ENCODE measurements at places on chromosomes 12 and 14.

GRCh38 chr14:103220982-103221641 is 97.9 kb downstream of the TNFAIP2 start:
- DNase-seq, result no peak

DNA sequence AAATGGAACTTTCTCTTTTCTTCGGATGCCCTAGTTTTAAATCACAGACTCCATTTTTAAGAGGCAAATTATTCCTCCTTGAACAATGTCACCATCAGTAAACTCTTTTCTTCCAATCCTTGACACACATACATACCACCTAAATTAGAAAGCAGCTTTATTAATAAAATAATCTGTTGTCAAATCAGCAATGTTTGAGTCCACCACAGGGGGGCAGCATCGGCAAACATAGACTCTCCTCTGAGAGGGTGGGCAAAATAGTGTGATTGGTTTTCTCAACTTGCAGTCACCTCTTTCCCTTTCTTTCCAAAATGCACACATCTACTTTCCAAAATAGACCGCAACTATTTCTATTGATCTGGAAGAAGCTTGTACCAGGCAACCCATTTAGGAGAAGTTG is 438.4 kb upstream of the OR4E1 start:
- DNase-seq, result no peak

DNA sequence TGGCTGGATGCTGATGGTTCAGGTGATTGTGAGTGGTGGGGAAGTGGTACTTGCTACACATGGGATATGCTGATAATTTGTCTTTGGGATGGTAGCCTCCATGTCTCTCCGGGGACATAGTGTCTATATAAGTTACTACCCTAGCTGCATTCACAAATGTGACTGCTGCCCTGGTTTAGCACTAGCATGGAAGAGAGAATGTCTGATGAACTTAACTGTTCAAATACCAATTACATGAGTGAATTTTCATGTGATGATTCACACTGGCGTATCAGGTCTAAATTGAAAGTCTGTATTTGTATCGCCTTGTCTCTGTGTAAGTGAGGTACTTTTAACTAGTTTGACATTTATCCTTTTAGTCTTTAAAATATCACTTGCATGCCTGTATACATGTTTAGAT is 34.4 kb downstream of the ATF7IP start:
- peak; percentile 82 for DNase-seq

- no peak for DNase-seq
Observed at GRCh38 chr12:118183711-118184110, 47.8 kb downstream of the PEBP1 start.

DNA sequence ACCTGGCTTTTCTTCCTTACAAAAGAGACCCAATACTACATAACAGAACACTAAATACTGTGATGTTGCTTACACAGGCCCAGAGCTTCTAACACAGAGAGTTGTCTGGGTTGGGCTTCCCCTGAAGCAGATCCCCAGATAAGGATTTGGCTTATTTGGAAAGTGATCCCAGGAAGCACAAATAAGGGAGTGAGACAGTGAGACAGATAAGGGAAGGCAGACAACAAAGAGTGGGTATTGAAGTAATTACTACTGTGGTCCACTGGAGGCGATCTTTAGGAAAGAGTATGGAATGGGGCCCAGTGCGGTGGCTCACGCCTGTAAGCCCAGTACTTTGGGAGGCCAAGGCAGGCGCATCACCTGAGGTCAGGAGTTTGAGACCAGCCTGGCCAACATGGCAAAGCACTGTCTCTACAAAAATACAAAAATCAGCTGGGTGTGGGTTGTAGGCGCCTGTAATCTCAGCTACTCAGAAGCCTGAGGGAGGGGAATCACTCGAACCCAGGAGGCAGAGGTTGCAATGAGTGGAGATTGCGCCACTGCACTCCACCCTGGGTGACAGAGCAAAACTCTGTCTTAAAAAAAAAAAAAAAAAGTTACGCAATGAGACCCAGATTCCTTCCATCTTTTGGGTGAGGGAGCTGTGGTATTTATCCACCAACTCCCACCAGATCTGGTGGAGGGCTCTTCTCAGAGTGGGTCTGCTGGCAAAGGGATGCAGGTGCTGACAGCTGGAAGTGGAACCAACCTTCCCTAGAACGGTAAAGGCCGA is 10.2 kb upstream of the C12orf43 start:
- DNase-seq, result no peak

- DNase-seq, result no peak
Observed at GRCh38 chr12:29103539-29103974, 45.5 kb upstream of the FAR2 start.

- peak; percentile 63 for DNase-seq
Observed at GRCh38 chr14:67618617-67619063, 1.1 kb upstream of the ARG2 start.

DNA sequence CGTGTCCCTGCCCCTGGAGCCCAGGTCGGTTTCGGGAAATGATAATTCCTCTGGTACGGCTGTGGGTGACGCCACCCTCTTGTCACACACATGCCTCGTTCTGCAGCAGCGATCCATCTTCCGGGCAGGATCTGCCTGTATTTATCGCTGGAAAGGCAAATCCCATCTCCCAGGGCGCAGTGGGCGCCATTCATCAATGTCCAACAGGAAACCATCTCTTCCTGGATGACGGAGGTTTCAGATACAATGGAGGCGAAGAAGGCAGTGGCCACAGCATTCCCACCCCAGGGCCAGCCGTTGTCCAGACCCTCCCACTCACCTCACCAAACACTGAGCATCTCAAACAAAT is 74.2 kb downstream of the NOC4L start:
- no peak for DNase-seq

DNA sequence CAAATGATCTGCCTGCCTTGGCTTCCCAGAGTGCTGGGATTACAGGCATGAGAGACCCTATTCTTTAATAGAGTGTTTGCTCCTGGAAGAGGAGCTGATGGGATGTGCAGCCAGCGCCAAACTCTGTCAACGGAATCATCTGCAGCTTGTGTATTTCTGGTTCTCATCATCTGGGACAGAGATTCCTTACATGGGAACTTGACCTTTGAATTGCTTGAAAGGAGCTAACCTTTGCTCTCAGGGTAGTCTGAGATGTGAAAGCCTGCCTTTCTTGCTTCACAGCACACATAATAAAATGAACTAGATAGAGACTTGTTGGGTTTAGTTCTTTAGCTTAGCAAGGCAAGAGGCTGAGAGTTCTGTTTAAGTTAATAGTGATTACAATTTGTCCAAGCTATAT is 120.0 kb downstream of the OTOGL start:
- no peak for DNase-seq

GRCh38 chr12:45878630-45879255 is 111.6 kb downstream of the SCAF11 start:
- no peak for DNase-seq

DNA sequence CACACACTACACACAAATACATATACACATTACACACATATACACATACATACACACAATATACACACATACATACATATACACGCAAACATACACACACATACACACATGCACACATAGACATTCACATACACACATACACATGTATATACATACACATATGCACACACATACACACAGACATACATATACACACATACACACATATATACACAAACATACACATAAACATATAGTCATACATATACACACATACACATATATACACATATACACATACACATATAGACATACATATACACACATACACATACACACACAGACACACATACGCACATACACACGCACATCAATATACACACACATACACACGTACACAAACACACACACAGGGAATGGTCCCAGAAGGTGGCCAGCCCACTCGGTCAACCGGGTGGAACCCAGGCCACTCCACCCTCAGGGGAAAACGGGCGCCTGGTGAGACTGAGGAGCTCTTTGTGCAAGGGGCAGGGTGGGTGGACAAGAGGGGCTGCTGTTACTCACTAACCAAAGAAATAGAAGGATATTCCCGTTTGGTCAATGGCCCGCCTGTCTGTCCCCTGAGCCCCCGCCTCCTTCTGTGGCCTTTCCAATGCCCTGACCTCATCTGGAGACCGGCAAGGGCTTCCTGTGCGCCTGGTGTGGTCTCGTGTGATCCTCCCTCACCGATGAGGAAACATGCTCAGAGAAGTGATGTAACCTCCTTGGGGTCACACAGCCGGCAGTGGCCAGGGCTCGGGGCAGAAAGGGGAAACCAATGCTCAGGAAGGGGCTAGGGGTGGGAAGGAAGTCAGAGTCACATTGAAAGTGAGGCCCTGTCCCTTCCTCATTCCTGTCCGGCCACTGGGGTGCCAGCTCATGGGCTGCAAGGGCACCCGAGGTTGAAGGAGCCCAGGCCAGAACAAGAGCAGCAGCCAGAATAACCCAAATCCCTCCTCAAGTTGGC is 5.3 kb downstream of the TRPV4 start:
- DNase-seq, result no peak

DNA sequence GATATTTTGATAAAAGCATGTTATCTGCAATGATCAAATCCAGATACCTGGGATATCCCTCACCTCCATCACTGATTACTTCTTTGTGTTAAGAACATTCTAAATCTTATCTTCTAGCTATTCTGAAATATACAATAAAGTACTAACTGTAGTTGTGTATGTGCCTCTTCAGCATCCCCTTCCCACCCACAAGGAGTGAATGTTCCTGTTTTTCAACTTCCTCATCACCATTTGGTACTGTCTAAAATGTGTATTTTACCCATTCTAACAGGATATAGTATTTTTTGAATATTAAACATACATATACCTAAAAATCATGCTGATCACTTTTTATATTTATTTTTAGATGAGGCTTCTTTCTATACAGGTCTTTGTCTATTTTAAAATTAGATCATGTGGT is 1252.6 kb downstream of the TMEM121 start:
- DNase-seq, result no peak
